Kidney epithelial cell (primary cell): ENCODE measurements at places on chromosomes 16 and 17.

- DNase-seq, result peak; percentile 5
Measured at GRCh38 chr17:71762526-71762925, 358.3 kb upstream of the SOX9 start.

- no peak for DNase-seq
Measured at GRCh38 chr16:80744856-80745255, 59.5 kb downstream of the CDYL2 start.

DNA sequence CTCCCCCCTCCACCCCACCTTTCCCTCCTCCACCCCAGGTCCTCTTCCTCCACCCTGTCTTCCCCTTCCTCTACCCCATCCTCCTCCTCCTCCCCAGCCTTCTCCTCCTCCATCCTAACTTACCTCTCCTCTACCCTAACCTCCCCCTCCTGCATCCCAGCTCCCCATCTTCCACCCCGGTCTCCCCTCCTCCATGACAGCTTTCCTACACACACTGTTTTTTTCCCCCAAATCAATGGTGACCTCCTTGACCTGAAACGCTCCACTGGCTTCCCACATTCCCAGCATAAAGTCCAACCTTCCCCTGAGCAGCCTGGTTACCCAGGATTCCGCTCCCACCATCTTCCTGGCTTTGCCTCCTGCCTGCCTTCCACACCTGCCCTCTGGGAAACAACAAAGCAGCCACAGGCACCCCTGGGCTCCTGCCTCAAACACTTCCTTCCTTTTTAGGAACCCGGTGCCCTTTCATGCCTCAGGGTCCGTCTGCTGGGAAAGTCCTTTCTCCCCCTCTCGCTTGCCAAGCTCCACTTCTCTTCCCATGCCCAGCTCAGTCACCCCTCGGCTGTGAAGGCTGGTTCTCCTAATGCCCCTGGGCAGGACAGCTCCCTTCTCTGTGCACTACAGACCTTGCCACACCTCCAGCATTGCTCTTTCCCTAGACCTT is 2.1 kb downstream of the RGS9 start:
- no peak for DNase-seq

- no peak for DNase-seq
Measured at GRCh38 chr17:28706471-28707338, 5.0 kb downstream of the PROCA1 start.

DNA sequence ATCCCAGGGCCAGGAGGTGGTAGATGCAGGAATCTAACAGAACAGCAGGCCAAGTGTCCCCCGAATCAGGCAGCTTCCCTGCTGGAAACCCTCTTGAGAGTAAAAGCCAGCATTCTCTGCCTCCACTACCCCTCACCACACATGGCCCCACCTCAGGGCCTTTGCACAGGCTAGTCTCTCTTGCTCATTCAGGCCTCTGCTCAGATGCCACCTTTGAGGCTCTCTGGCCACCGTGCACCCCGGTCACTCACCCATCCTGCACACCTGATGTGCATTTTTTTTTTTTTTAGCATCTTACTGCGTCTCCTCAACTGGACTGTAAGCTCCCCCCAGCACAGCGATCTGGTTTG is 34.5 kb upstream of the GSE1 start:
- DNase-seq, result no peak

- no peak for DNase-seq
Measured at GRCh38 chr16:64346080-64346479, 775.8 kb downstream of the CDH11 start.

DNA sequence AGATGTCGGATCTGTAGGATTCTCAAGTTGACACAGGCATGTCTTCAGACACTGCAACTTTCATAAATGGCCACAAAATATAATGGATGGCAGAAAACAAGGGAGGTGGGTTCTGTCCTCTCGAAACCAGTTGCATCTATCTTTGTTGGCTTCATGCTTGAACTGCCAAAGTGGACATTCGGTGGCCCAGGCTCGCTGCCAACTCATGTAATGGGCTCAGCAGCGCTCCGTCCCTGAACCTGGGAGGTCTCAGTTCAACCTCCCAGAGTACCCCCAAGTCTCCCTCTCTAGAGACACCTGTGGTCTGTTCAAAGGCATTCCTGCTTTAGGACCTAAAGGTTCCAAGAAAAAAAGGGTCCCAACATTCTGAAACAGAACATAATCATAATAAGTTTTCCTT is 71.9 kb downstream of the NXN start:
- no peak for DNase-seq

DNA sequence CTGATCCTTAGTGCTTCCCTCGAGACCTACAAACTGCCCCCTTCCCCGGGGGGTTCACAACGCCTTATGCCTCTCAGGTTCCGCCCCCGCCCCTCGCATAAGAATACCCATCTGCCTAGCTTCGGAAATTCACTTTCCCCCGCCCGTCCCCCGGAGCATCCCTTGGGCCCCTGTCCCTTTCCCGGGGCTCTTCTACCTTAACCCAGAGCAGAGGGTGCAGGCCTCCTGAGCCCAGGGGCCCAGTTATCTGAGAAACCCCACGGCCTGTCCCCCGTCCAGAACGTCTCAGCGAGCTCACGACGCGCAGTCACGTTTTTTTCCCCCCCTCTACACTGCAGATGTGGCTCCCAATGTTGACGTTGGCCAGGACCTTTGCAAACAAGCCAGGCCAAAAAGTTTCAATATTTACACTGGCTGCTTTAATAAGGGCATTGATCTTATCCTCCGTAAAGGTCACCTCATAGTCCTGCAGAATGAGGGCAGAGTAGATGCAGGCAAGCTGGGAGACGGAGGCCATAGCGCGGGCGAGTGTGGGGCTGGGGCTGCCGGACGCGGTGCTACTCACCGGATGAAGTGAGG is 1.4 kb upstream of the NBR1 start:
- no peak for DNase-seq

DNA sequence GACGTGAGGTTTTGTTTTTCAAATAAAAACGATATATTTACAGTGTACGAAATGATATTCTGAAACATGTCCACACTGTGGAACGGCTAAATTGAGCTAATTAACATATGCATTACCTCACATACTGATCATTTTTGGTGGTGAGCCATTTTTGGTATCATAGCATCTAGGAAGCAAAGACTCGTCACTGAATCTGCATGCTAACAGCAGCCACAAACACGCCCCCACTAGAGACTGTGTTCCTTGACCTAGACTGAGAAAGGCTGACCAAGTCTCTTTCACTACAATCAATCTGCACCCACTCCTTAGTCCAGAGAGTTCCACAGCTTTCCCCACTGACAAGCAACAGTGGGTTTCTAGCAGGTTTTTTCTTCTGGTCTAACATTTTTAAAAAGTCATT is 29.5 kb downstream of the NPLOC4 start:
- DNase-seq, result no peak

DNA sequence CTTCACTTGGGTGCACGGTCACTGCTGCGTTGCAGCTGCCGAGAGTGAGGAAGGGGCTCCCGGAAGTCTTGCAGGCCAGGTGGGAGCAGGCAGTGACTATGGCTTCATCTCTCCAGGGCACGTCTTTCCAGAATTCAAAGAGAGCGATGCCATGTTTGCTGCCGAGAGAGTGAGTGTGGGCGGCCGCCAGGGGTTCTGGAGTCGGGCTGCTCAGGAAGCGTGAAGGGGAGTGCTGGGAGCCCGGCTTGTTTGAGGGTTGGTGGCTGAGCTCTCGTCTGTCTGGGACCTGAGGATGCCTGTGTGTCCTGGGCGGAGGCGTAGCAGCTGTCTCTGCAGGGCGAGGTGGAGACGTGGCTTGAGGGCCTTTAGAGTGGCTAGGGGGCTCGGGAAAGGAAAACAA is 6.3 kb downstream of the HGS start:
- DNase-seq, result no peak

GRCh38 chr17:26731005-26731921 is 562.7 kb upstream of the WSB1 start:
- no peak for DNase-seq

DNA sequence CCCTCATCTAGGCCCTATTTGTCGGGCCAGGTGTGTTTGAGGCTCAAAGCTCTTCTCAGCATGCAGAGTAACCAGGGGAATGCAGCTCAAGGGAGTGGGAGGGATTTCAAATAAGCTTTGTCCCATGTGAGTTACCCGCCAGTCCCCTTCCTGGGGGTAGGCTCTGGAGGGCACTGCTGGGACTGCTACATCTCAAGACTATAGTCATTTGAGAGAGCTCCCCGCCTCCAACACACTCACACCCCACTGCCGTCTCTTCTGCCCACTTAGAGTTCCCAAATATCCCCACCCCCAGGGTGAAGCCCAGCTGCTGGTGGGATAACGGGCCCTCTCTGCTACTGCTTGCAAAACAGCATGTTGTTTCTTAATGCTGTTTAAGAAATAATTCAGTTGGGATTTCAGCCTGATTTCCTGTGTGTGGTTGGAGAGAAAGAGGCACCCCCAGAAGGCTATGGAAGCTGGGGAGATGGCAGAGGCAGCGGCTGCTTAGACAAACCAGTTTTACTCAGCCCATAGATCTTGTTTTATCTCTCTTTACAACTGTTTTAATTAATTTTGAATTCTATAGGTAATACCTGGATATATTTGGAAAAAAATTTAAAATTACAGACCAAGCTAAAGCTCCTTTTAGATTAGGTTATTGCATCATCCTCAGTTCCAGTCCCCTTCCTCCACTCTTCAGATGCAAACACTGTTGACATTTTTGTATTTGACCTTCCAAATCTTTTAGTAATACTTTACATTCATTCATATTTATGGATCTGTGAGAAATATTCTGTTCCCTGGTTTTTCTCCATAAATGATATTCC is 4.1 kb upstream of the MPO start:
- DNase-seq, result no peak

DNA sequence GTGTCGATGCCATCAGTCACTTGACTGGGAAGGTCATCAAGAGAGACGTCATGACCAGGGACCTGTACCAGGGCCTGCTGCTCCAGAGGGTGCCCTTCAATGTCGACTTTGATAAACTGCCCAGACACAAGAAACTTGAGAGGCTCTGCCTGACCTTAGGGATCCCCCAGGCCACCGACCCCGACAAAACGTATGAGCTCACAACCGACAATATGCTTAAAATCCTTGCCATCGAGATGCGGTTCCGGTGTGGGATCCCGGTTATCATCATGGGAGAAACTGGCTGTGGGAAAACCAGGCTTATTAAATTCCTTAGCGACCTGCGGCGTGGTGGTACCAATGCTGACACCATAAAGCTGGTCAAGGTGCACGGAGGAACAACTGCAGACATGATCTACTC is 69.6 kb upstream of the ENDOV start:
- no peak for DNase-seq

GRCh38 chr16:68090130-68090529 is 5.0 kb downstream of the NFATC3 start:
- no peak for DNase-seq

DNA sequence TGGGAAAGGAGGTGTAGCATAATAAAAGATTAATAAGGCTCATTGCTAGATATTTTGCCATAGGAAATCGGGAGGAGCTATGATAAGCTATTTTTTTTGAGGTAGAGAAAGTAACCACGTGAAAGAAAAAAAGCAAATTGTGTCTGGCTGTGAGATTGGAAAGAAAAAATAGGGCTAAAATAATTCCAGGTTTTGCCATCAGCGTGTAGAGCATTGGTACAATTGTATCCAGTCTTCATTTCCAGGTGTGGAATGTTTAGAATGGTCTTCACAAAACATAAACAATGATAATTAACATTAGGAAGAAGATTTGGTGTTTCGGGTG is 1.1 kb downstream of the TANC2 start:
- no peak for DNase-seq

DNA sequence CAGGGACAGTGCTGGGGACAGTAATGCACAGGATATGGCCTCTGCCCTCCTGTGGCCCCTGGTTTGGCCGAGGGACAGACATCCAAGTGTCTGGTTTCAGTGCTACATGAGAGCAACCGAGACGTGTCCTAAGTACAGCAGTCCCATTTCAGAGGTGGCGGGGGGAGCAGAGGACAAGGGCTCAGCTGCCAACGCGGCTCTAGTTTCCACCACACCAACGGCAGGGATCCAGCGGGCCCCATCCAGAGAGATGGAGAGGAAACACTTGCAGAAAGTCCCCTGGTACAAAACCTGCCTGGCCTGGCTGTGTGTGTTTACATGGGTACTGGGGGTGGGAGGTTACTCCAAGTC is 125.8 kb upstream of the SMURF2 start:
- no peak for DNase-seq

DNA sequence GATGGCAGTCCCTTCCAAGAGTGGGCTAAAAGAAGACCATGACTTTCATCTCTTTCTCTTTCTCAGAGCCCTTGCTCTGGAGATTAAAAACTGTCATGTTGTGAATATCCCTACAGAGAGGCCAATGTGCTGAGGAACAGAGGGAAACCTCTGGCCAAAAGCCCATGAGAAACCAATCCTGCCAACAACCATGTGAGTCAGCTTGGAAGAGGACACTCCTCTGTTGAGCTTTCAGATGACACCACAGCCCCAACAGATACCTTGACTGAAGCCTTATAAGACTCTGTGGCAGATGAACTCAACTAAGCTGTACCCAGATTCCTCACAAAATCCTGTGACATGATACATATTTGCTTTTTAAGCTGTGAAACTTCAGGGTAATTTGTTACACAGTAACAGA is 19.6 kb downstream of the CPPED1 start:
- no peak for DNase-seq

GRCh38 chr16:89921131-89921701 is 1.9 kb upstream of the TUBB3 start:
- DNase-seq, result no peak

DNA sequence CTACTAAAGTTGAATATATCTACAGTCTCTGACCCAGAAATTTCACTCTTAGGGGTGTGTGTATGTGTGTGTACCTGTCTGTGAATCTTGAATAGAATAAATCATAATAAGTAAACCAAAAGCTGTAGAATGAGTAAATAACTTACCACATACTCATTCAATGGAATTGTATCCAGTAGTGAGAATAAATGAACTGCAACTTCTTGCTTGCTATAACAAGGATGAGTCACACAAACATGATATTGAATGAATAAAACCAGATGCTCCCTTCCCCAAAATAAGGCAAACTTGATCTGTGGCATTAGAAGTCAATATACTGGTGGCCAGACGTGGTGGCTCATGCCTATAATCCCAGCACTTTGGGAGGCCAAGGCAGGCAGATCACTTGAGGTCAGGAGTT is 259.8 kb upstream of the MON1B start:
- no peak for DNase-seq

DNA sequence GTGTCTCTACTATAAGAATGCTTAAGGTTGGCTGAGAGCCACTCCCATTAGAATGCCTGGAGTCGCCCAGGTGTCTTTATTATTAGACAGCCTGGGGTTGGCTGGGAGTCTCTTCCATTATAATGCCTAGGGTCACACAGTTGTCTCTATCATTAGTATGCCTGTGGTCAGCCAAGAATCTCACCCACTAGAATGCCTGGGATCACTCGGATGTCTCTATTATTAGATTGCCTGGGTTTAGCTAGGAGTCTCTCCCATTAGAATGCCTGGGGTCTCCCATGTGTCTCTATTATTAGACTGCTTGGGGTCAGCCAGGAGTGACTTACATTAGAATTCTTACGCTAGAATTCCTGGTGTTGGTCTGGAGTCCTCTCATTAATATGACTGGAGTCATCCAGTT is 2255.3 kb downstream of the TP53TG3F start:
- DNase-seq, result no peak

DNA sequence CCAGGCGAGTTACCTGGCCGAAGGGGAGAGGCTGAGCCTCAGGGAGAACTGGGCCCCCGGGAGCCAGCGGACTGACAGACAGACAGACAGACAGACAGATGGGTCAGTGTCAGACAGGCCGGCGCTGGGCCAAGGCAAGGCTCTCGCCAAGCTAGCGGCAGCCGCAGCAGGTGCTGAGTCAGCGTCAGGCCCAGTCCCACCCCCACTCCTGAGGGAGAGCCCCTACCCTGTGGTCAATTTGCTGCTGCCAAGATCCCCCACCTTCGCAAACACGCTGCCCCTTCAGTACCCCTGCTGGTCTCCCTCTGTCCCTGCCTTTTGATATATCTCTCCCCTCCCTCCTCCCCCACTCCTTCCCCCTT is 1.5 kb downstream of the FGF11 start:
- DNase-seq, result no peak
